Effector CD4-positive, alpha-beta T cell (primary cell): ENCODE measurements at places on chromosomes 11 and 22.

- DNase-seq, result no peak
These were observed 12.5 kb upstream of the FADS3 start for GRCh38 chr11:61903845-61904244.

DNA sequence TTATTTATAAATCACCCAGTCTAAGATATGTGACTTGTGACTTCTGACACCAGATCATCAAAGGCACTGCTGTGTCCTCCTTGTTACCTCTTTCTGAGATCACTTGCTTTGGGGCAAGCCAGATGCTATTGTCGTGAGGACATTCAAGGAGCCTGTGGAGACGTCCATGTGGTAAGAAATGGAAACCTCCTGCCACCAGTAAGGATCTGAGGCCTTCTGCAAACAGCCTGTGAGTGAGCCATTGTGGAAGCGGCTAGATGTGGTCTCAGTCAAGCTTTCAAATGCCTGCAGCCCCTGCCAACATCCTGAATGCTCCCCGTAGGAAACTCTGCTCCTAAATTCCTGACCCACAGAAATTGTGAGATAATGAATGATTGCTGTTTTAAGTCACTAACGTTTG is 11.7 kb upstream of the RDX start:
- DNase-seq, result no peak

GRCh38 chr11:67120881-67121710 is 2.0 kb downstream of the KDM2A start:
- DNase-seq, result no peak

GRCh38 chr11:41578421-41579051 is 119.1 kb upstream of the LRRC4C start:
- no peak for DNase-seq

- no peak for DNase-seq
These were observed 53.9 kb downstream of the SMIM38 start for GRCh38 chr11:69209421-69210309.

- DNase-seq, result no peak
These were observed 176.1 kb downstream of the LRRC4C start for GRCh38 chr11:41283191-41283930.

DNA sequence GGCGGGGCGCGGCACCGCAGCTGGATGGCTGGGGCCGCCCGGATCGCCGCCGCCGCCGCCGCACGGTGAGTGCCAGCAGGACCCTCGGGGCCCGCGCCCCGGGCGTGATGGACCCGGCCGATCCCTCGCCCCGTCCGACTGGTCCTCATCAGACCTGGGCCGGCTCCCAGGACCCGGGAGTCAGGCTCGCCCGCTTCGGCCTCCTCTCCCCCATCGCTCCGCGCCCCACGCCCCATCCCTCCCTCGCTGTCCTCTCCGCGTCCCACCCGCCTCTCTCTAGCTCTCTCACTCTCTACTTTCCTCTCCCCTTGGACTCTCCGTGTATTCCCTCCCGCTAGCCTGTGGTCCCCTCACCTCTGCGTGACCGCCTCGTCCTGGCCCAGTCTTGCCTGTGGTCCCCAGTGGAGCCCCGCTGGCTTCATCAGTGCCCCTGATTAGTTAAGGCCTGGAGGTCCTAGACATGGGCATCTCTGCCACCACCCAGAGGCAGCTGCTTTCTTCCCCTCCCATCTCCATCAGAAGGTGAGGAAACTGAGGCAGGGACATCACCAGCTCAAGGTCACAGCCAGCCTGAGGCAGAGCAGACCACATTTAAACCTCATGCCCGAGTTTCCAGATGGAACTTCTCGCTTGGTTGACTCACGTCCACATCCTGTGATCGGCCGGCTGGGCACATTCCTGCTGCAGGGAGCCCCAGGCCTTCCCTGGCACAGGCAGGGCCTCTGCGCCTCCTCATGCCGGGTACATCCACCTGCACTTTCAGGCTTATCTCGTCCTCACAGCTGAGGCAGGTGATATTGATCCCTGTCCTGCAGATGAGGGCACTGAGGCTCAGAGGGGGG is 429 bp downstream of the SLC39A13 start:
- no peak for DNase-seq

GRCh38 chr22:41429232-41429950 is 17.2 kb downstream of the TOB2 start:
- DNase-seq, result no peak

DNA sequence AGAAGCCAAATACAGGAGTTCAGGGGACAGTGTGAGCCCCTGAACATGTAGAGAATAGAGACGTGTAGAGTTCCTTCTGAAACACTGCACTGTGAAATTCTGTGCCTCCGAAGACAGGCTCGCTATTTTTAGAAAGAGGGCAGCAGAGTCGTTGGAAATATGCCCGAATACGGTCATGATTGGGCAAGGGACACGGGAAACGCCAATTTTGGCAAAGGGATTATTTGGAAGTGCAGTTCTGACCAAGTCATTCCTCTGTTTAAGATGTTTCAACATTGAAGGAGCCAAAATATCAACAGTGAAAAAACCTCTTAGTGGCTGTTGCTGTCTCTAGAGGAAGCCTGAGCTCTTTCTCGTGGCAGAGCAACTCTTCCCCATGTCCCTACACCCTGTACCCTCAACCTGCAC is 9.5 kb upstream of the CBX6 start:
- DNase-seq, result no peak

- no peak for DNase-seq
These were observed 687.2 kb downstream of the OPCML start for GRCh38 chr11:132844956-132845696.

DNA sequence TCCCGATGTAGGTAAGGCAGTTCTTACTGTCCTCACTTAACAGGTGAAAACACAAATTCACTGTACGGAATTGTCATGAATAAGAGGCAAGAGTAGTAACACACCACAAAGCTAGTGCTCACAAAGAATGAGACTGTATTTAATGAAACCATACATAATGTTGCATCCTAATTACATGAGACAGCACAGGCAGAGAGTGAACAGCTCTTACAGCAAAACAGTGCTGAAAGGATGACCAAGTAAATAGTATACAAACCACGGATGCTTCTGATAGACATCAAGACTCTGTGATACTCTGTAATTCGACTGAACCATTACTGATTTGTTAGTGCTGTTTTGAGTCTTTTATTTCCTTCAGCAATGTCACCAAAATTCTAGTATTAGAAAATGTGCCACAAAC is 282.3 kb downstream of the TTC28 start:
- DNase-seq, result no peak

GRCh38 chr11:113942256-113942655 is 32.7 kb upstream of the HTR3A start:
- DNase-seq, result no peak

DNA sequence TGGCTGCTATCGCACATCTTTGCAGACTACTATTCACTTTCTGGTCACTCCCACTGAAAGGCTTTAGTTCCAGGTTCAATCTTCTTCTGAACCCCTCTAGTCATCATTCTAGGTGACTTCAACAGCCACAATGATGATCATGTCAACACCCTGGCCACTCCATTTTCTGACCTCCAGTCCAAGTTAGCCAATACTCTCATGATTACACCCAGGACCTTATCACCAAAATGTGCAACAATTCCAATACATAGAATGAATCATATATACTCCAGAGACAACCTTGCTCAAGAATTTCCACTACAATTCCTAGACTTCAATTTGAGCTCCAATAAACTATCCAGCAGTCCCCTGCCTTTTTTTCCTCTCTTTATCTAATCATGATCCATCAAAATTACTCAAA is 70.7 kb downstream of the PAK1 start:
- DNase-seq, result no peak

DNA sequence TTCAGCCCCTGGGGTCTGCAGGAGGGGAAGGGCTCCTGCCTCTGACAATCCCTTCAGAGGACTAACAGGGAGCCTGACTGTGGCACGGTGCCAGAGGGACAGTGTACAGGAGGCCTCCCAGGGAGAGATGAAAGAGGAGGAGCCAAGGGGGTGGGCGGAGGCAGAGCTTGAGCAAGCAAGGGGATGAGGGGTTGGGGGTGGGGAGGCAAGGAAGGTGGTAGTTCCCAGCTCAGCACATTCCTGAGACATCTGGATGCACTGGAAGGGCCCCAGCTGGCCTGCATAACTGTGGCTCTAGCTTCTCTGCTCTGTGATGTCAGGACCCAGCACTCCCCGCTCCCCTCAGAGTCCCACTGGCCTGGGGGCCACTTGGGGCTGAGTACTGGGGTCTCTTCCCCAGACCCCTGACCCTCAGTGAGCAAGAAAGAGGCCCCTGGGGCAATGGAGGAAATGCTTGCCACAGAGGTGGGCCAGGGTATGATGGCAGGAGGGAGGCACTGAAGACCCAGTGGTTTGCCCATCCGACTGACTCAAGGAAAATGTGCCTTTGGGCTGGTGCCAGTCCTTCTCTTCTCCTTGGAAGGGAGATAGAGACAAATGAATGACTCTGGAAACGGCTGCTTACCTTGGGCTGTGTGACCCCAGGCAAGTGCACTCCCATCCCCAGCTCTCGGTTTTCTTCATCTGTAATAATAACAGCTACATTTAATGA is 13.3 kb downstream of the CREB3L1 start:
- DNase-seq, result no peak

DNA sequence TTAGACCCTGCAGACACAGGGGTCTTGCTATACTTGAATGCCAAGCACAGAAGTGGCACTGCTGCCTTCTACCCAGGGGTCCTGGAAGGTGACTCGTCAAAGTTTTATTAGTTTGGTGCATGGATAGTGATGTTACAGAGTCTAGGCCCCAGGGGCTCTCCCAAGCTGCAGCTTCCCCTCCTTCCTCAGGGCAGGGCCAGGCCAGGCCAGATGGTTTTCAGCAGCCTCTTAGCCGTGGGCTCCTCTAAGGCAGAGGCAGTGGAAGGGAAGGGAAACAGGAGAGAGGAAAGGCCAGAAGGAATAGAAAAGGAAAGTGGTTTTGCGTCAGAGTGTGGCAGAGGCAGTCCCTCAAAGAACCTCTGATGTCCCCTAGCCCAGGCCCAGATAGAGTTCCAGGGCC is 21.9 kb downstream of the ANKK1 start:
- DNase-seq, result no peak

GRCh38 chr11:91066456-91067047 is 843.7 kb upstream of the CHORDC1 start:
- DNase-seq, result no peak

DNA sequence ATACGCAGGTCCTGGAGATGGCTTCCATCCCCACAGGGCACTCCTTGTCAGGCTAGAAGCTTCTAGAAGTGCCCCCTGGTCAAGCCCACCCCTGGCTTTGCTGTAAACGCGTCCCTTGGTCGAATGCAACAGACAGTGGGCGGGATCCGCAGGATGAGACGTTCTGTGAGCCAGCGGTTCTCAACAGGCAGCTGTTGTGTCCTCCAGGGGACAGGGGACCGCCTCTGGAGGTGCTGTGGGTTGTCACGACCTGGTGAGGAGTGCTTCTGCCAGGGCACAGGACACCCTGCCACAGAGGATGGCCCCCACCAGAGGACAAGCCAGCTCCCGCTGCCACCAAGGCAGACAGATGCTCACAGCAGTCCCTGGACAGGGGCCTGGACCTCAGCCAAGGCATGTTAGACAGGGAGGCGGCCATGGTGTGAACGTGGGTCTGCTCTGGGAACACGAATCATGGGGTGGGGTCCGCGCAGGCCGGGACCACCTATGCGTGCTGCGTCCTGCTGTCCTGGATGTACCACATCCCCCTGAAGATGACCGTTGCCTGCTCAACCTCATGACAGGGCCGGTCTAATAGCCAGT is 11.7 kb downstream of the CRELD2 start:
- no peak for DNase-seq

- no peak for DNase-seq
These were observed 58.7 kb upstream of the B3GNT6 start for GRCh38 chr11:76975513-76975912.

- DNase-seq, result no peak
These were observed 58.2 kb upstream of the DRD2 start for GRCh38 chr11:113533425-113533698.

DNA sequence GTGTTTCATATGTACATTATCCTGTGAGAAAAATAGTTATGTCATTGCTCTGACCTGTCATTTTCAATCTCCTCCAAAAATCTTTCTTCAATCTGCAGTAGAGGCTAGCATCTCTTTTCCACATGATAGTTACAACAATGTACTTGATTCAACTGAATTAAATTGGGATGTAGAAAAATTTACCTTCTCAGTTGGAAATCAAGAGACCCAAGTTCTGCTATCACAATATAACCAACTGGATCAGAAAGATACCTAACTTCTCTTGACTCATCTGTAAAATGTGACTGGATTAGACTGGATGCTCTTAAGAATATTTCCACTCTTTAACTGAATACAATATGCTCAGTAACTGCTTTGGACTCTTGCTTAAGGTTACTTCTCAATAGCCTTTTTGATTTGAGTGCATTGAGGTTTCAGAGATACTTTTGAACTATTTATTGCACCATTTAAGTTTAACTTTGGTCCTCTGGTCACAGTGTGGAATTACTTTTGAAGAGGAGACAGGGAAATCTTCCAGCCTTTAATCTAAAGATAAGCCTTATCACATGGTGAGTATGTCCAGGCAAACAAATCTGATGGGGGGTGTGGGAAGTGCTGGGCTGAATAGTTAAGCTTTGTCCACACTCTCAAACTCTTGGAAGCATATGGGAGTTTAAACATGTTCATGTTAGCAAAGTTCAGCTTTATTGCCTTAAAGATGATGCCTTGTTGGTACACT is 82.3 kb downstream of the YAP1 start:
- no peak for DNase-seq

DNA sequence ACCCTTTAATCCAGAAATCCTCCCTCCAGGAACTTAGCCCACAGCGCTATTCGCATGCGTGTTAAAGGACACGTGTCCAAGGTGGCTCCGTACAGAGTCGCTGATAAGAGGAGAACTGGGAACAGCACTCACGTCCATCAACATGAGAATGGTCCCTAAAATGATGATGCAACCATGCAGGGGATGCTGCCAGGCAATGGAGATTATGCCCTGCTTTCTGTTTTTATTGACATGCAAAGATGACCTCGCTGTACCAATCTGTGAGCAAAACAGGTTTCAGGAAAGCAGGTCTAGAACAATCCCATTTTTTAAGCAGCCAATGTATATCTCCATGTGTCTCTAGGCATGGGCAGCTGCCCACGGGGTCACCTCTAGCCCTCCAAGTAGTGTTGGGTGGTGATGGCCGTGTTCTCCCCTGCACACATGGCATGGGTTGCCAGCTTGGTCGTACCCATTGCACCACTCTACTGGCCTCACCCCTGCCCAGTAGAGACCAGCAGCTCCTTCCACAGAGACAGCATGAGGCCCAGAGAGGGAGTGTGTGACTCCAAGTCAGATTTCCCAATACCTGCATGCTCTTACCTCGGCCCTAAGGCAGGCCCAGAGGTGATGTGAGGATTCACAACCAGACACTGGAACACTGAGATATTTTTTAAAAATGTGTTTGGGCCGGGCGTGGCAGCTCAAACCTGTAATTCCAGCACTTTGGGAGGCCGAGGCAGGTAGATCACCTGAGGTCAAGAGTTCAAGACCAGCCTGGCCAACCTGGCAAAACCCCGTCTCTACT is 68.3 kb upstream of the LINC01488 start:
- DNase-seq, result no peak

GRCh38 chr11:12271241-12271640 is 106.1 kb upstream of the PARVA start:
- no peak for DNase-seq

GRCh38 chr11:66957971-66958231 is 282 bp downstream of the PC start:
- DNase-seq, result no peak

- no peak for DNase-seq
These were observed 5.9 kb downstream of the RHOG start for GRCh38 chr11:3834664-3835461.
